Testis (tissue), 5 donors: ENCODE measurements at places on chromosomes 12 and 14. TPM values are rescaled to one million over a fixed set of nuclear protein-coding genes. Genes with fewer than 3 reads are reported as not detected.
A peak's percentile ranks its signal among the peaks of the same experiment; 100 is the strongest.

Gene PRB2
- not detected for total RNA-seq

Gene CLEC1B
- total RNA-seq: 1.7 TPM

Gene MGP
- 56.7 TPM for total RNA-seq

Gene SIX6
- total RNA-seq: 0.31 TPM

Gene KRT4
- total RNA-seq: 0.19 TPM

Gene VIPAS39
- 45.8 TPM for total RNA-seq

- H3K36me3 ChIP-seq: no peaks in the 10 kb centered on the region
- no peak for DNase-seq
- no peak overlapping the region for H3K4me3 ChIP-seq
- no peak overlapping the region for H3K27ac ChIP-seq
- H3K4me1 ChIP-seq: no peaks in the 10 kb centered on the region
Observed at GRCh38 chr12:69689638-69690037, 9.5 kb downstream of the BEST3 start.

DNA sequence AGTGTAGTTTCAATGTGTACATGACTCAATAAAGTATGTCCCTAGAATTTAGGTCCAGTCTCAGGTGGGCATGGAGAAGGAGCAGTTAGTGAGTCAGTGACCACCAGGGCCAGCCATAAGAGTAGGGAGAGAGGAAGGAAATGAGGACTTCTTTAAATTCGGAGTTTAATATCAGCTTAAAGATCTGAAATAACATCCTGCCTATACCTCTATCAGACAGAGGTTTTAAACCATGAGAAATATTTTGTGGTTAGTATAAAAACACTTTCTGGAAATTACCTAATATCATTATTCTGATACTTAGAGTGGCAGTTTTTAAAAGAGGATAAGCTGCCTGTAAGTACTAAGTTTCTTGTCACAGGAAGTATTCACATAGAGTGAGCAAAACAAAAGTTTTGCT is 61.7 kb upstream of the ST8SIA1 start:
- H3K36me3 ChIP-seq: no peaks in the 10 kb centered on the region
- DNase-seq: no peak
- H3K27me3 ChIP-seq: no peaks in the 10 kb centered on the region
- H3K4me3 ChIP-seq: no peak overlapping the region

DNA sequence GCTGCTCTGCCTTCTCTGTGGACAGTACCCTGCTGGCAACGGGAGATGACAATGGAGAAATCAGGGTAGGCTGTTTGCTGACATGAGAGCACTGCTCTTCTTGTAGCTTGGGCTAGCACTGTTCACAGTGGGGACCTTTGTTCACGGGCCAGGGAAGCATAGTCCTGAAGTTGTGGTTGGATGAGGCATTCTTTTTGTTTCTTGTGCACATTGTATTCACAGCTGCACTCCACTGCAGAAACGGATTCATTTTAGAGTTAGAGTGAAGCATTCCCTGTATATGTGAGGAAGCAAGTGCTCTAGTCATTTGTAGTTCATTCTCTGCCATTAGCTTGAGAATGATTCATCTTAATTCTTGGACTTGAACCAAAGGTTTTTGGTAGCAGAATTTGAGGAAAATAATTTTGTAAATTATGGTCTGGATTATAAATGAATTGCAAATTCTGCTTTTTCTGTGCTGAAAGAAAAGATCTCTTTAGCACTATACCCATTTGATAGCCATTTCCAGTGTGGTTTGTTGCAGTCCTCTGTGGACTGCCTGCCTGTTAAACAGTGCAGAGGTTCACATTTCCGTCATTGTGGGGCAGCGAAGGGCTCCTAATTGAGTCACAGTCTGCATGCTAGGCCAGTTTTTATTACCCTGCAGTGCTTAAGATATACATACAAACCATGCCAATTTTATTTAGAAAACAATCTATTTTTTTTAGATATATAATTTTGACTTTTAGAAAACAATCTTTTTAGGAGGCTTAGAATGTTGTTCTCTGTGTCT is 80.6 kb downstream of the APAF1 start:
- H3K27ac ChIP-seq: no peak overlapping the region
- H3K4me3 ChIP-seq: no peak overlapping the region

DNA sequence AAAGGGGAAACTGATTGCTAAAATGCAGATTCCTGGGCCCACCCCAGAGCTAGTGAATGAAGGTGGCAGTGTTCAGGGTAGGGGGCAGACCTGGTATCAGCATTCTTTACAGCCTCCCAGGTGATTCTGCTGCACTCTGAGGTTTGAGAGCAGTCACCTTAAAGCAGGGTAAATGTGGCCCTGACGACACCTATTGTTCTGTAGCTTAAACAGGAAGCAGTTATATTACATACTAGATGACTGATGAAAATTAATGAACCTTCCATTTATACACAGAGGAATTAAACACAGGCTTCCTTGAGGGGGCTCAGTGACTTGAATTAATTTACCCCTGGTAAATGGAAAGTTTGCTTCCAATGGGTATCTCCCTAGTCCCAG is 25.3 kb downstream of the NUAK1 start:
- peaks cover 20% of the 10 kb centered on the region for H3K4me1 ChIP-seq
- H3K36me3 ChIP-seq: no peaks in the 10 kb centered on the region
- no peak overlapping the region for H3K4me3 ChIP-seq
- no peak for DNase-seq

DNA sequence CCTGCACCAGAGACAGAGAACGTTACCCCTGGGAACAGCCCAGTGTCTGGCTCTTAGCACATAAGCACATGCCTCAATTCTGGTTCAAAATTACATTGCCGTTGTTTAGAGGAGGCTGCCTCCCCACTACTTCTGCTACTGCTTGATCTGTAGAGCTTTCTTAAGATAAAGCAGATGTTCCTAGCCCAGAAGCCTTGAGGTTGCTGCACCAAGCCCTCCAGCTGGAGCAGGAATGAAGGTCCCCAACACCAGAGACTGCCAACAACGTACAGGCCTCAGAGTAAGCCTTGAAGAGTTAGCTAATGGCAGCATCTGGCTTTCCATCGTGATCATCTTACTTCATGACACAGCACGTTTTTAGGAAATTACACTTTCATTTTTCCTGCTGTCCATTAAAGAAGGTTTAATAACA is 34.7 kb upstream of the AMIGO2 start:
- no peaks in the 10 kb centered on the region for H3K27me3 ChIP-seq
- no peak overlapping the region for H3K4me3 ChIP-seq
- no peaks in the 10 kb centered on the region for H3K4me1 ChIP-seq

- H3K36me3 ChIP-seq: no peaks in the 10 kb centered on the region
- no peaks in the 10 kb centered on the region for H3K4me1 ChIP-seq
- H3K27me3 ChIP-seq: no peaks in the 10 kb centered on the region
- no peak overlapping the region for H3K27ac ChIP-seq
- no peak overlapping the region for H3K4me3 ChIP-seq
Observed at GRCh38 chr14:86646125-86646524, 1116.2 kb downstream of the FLRT2 start.

DNA sequence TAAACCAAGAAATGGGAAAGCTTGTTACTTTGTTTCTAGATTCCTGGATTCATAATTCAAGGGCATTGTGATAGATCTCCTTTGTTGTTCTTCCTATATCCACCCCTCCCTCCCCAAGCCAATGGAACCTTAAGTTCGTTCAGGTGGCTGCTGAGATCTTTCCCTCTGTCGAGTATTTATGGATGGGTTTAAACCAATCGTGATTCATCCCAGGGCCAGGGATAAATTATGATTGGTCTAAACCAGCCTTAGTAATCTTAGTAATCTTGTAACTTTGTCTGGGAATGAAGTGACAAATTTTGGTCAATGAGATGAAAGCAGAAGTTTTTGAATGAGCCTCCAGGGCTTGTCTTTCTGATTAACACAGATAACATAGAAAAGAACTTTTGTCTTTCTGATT is 56.1 kb upstream of the PCED1B start:
- H3K27ac ChIP-seq: peak overlapping the region; percentile 14
- no peaks in the 10 kb centered on the region for H3K4me1 ChIP-seq
- DNase-seq: no peak
- no peaks in the 10 kb centered on the region for H3K27me3 ChIP-seq
- no peak overlapping the region for H3K4me3 ChIP-seq

DNA sequence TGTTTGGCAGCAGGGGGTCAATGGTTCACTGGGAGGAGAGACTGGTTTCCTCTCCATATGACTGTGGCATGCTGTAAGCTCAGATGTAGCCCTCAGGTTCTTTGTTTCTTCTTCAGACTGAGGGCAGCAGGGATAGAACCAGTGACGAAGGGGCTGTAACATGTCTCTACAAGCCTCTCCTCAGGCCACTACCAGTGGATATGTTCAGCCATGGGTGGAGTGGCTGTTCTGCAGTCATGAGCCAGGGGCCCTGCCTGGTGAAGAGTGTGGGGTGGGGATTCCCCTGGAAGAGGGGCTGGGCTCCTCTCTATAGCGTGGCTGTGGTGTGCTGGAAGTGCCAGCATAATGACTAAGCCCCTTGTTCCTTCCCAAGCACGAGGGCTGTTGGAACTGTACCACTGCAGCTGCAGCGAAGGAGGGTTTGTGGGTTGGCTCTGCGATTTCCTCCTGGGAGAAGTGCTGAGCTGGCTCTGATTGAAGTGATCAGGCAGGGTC is 55.8 kb downstream of the CMAS start:
- H3K36me3 ChIP-seq: no peaks in the 10 kb centered on the region
- DNase-seq: no peak
- H3K27ac ChIP-seq: no peak overlapping the region
- H3K4me3 ChIP-seq: no peak overlapping the region

DNA sequence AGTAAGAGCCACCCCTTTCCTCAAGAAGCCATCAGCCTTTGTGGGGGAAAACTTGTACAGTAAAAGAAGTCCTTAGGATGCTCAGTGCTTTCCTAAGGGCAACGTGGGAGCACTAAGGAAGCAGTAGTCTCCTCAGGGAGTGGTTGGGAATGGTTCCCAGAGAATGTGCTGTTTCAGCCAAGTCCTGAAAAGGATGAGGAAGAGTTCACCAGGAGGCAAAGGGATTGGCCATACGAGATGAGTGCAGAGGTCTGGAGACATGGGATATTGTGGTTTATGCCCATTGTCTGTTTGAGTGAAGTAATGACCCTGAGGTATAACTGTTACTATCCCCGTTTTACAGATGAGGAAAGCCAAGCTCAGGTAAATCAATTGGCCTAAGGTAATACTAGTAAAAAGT is 86.0 kb upstream of the ATF1 start:
- H3K4me1 ChIP-seq: no peaks in the 10 kb centered on the region
- no peaks in the 10 kb centered on the region for H3K36me3 ChIP-seq
- H3K4me3 ChIP-seq: no peak overlapping the region
- H3K27ac ChIP-seq: no peak overlapping the region
- DNase-seq: no peak
